ENCODE measurements at places on chromosomes 2 and 18.

DNA sequence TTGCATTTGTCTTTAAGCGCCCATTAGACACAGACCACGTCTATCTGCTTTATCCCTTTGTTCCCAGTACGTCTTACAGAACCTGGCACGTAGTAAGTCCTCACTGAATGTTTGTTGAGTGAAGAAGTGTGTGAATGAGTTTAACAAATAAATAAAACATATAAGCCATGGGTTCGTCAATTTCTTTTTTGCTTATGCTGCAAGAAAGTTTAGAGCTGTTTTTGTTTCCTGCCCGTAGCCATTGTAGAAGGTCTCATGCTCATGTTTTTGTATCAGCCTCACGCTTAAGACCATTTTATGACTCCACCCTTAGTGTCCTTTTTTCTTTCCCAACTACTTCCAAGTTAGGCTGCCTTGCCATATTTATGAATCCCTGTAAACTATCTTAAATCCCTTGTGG is 2.5 kb downstream of the ADD2 start:
- no peak for DNase-seq

DNA sequence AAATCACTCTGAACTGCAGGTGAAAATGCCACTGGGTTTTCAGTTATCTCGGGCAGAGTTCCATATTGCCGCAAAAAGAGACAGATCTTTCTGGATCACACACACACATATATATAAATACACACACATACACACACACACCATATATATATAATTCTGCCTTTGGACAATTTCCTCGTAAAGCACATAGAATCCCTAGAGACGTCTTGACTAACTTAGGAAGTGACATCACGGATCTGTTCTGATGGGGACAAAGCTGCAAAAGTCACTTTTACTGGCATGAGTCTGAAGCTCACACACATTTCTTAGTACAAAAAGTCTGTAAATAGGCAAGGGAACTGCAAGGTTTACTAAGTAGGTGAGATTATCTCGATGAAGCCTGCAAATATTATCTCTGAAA is 28.6 kb upstream of the MBOAT2 start:
- no peak for DNase-seq

GRCh38 chr2:160232905-160233475 is 32.9 kb upstream of the ITGB6 start:
- DNase-seq: no peak

- DNase-seq: no peak
Measured at GRCh38 chr2:176161825-176162626, 4.9 kb downstream of the HOXD3 start.

GRCh38 chr2:231687133-231687852 is 21.0 kb upstream of the PTMA start:
- no peak for DNase-seq

DNA sequence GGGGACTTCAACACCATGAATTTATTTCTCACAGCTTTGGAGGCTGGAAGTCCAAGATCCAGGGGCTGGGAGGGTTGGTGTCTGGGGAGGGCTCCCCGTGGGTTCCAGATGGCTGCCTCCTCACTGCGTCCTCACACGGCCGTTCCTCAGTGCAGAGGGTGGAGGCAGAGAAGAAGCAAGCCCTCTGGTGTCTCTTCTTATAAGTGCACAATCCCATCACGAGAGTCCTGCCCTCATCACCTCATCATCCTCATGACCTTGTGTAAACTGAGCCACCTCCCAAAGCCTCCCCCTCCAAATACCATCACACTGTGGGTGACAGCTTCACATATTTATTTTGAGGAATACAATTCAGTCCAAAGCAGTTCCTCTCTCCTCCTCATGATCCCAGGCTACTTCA is 26.3 kb downstream of the TMEM163 start:
- DNase-seq: no peak

DNA sequence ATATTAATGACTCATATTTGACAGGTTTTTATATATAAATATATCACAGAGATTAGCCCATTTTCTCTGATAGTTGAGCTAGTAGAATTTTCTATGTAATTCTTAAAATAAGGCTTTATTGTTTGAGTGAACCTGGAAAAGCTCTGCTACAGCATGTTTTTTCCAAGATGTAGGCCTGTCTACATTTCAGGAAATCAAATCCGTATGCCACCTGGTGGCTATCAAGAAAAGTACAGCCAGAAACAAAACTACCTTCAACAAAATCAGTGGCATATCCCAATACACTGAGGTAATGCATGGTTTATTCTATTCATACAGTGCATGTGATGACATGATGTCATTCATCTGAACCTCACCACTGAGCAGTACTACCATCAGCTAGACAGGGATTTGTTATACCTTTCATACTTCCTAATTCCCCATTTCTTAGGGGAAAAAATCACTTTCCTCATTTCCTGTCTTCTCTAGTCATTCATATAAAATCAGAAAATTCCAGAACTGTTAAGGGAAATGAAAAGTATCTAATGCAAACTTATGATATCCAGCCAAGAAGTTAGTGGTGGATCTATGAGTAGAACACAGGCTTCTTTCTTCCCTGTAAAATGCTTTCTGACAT is 310.4 kb upstream of the SYT4 start:
- DNase-seq: no peak

GRCh38 chr2:173524256-173524955 is 169.7 kb downstream of the CDCA7 start:
- no peak for DNase-seq

DNA sequence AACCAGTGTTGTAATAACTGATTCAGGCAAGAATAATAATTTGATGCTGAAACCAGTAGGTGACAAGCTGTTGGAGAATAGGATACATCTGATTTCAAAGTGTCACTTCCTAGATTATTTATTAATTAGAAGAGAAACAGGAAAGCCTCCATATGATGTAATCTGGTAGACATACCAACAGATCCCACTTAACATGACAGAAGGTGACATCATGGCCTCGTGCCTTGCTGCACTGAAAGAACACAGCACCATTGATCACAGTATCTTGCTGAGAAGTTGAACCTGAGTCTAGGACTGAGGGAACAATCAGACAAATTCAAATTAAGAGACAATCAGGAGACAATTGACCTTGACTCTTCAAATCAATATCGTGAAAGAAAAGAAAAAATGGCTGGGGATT is 131.6 kb upstream of the DLGAP1 start:
- DNase-seq: no peak

DNA sequence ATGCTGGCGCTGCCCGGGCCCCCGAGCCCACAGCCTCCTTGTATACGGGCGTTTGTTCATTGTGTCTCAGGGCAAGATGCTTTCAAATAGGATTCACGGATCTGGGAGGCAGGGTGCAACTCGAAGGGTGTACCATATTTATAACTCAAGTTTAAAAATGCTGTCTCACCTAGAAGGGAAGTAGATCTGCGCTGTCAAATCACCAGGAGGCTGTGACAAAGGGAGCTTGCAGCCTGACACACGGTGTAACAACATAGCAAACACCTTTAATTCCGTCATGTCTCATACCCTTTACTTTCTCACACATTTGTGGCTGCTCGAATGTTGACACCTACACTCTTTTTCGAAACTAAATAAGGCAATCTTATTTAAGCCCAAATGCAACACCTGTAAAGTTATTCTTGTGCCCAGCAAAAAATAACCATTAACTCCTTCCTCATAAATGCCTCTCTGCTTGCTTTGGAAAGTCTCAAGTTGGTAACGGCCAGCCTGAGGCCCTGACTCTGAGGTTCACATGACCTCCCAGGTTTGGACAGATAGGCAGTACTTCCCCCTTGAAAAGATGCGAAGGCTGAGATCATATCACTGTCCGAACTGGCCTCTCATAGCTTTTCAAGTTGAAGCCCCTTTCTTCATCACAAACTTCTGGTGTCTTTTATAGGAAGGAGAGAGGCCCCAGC is 11.6 kb downstream of the ZEB2 start:
- DNase-seq: no peak

DNA sequence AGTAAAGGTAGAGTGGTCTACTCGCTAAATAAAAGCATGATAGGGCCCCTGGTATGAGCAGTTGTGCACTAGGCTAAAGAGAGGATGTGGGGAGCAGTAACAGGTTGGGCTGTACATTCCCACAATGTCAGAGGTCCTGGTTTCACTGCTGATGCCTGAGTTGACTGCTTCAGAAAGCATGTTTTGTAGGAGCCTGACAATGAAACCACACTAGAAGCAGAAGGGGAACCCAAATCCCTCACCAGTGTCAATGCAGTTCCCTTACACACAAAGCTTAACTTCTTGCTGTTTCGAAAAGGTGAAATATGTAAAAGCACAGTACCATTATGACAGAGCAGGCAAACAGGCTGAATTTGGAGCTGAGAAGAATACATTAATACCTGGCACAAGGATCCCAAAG is 291.7 kb upstream of the KYNU start:
- DNase-seq: no peak

GRCh38 chr2:164205347-164205746 is 415.9 kb downstream of the GRB14 start:
- peak; percentile 24 for DNase-seq

DNA sequence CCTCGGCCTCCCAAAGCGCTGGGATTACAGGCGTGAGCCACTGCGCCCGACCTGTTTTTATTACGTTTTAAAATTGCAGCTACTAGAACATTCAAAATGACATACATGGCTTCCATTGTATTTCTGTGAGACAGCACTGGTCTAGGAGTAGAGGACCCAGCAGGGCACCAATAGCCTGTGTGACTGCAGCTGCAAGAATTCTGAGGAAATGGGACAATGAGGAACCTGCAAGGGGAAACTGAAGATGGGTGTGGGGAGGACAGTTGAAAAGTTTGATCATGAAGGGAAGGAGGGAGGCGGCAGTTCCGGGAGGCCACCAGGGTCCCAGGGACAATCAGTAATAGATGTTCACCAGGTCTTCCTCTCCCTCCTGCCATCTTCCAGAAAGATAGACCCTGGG is 13.9 kb upstream of the DNPEP start:
- DNase-seq: no peak

DNA sequence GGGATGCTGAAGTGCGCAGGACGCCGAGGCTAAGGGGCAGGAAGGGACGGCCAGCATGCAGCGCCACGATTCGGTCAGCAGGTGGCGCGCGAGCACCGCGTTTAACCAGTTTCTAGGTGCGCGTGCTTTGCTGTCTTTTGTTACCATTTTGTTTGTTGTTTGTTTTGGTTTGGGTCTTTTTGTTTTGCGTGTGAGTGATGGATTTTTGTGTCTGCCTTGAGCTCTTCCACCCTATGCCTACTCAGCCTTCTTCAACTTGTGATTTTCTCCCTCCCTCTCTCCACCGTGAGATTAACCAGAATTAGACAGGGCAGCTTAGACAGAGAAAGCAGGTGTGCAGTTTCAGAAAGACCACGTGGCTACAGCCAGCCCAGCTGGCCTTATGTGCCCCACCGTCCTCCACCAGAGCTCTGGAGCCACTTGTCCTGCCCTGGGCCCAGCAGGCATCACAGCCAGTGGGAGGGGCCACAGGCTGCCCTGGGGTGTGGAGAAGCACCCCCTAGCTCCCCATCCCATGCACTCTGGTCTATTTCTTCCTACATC is 180.2 kb downstream of the RNF144A start:
- DNase-seq: no peak

- no peak for DNase-seq
Measured at GRCh38 chr18:65975536-65975935, 224.7 kb downstream of the CDH7 start.

DNA sequence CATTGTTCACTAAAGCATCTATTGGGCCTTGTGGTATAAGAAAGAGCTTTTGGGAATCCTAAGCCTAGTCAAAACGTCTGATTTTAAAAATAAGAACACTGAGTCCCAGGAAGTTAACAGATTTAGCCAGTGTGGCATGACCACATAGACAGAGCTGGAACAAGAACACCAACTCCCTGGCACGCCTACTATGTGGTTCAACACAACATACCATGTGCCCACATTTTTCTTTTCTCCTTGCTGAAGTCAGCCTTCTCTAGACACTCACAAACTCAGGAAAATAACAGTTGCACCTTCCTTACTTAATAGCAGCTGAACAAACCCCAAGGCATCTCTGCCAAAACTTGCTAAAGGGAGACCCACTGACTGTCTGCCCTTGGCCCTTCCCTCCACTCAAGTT is 124.8 kb downstream of the C1D start:
- no peak for DNase-seq

GRCh38 chr18:76495435-76496193 is 572 bp upstream of the ZNF516 start:
- no peak for DNase-seq

DNA sequence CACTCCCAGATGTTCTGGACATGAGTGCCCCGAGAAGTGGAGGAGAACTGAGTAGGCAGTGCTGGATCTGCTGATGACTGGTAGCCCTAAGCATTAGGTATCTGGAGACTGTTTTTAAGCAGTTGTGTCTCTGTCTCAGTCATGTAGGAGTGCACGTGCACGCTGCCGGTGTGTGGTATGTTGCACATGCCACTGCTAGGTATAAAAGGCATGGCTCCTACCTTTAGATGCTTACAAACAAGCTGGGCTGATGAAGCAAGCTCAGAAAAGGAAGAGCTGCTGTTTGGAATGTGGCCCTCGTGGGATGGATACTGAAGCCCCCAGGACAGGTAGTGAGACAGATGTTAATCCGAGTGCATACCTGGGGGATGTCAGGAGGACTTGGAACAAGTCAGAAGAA is 49.1 kb downstream of the HK2 start:
- DNase-seq: no peak

DNA sequence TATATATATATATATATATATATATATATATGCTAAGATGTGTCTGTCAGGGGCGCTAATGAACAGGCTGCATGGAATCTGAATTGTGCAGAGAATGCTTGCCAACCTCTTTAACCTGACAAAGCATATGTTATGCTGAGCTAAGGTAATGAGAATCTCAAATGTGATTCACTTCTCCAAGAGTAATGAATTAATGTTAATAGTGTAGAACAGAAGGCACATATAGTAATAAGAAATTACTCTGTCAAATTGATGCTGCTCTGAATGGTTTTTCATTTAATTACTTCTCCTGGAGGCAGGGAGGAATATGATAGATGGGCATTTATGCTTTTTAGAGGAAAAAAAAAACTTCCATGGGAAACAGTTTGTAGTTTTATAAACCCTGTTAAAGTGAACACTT is 35.4 kb downstream of the COX7A2L start:
- DNase-seq: no peak

GRCh38 chr2:171578127-171578803 is 56.0 kb downstream of the CYBRD1 start:
- DNase-seq: no peak

DNA sequence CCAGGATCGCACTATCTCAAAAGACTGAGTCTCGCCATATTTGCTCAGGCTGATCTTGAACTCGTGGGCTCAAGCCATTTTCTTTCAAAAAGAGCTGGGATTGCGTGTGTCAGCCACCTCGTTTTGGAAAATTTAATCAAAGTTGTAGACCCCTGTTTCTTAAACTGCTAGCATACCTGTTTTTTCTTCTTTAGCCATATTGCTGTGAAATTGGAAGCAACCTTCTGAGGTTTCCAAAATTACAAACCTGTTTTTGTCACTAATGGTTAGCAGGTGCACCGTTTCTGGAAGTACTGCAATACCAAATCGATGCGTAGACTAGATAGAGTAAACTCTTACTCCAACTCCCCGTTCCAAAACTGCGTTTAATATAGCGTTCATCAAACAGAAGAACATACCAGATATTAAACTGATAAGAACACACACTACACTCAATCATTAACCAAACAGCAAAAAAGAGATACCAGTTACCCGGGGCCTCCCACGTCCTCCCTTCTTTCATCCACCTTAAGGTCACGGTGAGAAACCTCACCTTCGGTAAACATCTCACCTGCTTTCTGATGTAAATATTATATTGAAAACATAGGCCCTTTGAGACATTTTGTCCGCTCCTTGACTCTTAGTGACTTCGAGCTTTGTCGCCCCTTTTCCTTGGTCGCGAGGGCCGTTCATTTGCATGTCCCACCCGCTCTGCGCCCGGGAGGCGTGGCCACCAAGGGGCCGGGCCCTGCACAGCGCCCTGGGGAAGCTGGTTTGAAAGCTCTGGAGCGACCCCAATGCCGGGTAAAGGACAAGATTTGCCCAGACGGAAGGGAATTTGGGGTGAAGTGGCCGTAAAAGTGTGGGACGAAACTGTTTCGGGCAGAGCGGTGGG is at the start of gene RNU2-63P:
RNU2-63P (minus strand) TSS at position 462 of the 874 bp plus-strand sequence.
- DNase-seq: peak; percentile 39

Measured in BJ (cell line).